Fibroblast of skin of right biceps (primary cell): ENCODE measurements at places on chromosomes 1 and 21.

GRCh38 chr1:153238527-153238926 is 21.0 kb upstream of the LORICRIN start:
- DNase-seq, result no peak

- no peak for DNase-seq
Measured at GRCh38 chr1:245197121-245197520, 42.3 kb downstream of the KIF26B start.

DNA sequence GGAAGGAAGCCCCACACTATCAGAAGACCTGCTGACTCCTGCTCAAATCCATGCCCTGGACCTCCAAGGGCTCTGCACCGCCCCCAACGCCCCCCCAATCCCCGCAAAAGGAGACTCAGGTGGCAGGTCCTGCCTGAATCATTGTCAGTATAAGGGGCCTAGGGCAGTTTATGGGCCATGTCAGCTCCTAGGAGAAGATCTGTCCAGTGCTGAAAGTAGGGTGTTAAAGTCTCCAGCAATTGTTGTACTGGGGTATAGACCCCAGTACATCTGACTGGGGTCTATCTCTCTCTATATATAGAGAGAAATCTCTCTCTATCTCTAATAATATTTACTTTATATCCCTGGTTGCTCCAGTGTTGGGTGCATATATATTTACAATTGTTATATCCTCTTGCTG is 12.1 kb upstream of the OLIG2 start:
- no peak for DNase-seq

DNA sequence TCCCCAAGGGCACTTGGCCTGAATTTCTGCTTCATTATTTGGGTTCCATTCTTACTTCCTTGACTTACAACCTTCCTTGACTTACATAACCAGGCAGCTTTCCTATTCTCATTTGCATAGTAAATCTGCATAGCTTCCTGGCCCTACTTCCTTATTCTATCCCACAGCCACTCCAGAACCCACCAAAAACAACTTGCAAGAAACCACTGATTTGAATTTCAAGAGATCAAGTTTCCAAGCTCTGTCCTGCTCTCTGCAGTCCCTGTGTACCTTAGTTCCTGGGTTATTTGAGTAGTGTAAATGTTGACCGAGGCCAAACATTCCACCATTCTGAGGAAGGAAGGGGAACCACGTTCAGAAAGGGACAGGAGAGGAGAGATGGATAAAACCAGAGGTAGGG is 603.3 kb downstream of the PTPRC start:
- DNase-seq, result no peak
